ENCODE measurements at places on chromosomes 4 and X. TPM values are rescaled to one million over a fixed set of nuclear protein-coding genes. Genes with fewer than 3 reads are reported as not detected.
A peak's percentile ranks its signal among the peaks of the same experiment; 100 is the strongest.

FAM9B gene
- total RNA-seq = 0.42 TPM

ITGB1BP2 gene
- 2.2 TPM for total RNA-seq

MAGED4B gene
- 2.8 TPM for total RNA-seq

FRAS1 gene
- total RNA-seq = 0.15 TPM

SFRP2 gene
- not detected for total RNA-seq

SULT1B1 gene
- 11.9 TPM for total RNA-seq

OFD1 gene
- total RNA-seq = 77.6 TPM

CHIC1 gene
- 15.6 TPM for total RNA-seq

XAGE2 gene
- total RNA-seq = not detected

PDK3 gene
- total RNA-seq = 30.9 TPM

- no peak overlapping the region for H3K27ac ChIP-seq
- DNase-seq = no peak
- no peak overlapping the region for H3K4me3 ChIP-seq
- peaks cover 4% of the 10 kb centered on the region for H3K27me3 ChIP-seq
- no peaks in the 10 kb centered on the region for H3K36me3 ChIP-seq
- H3K4me1 ChIP-seq = no peaks in the 10 kb centered on the region
Observed at GRCh38 chr4:122819708-122820449, 6.8 kb upstream of the FGF2 start.

DNA sequence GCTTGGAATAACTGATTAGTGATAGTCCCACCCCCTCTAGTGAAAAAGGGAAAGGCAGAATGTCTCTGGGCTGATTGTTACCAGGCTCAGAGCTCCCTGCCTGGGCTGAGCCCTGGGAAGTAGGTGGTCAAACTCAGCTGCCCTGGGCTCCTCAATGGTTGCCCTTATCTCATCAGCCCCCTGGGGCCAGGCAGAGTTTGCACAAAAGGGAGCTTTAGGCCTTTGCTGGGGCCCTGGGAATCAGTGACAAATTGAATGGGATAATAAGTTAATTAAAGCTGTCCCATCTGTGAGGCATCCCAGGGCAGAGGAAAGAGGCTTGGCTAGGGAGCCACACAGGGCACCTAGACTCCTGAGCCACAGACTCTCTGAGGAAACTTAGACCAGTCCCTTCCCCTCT lies 89.0 kb downstream of the EFNB1 start:
- no peaks in the 10 kb centered on the region for H3K36me3 ChIP-seq
- peaks cover 8% of the 10 kb centered on the region for H3K4me1 ChIP-seq
- no peak overlapping the region for H3K4me3 ChIP-seq
- no peak overlapping the region for H3K27ac ChIP-seq
- H3K27me3 ChIP-seq = no peaks in the 10 kb centered on the region

GRCh38 chr4:133694416-133694815 lies 507.2 kb downstream of the PABPC4L start:
- no peak overlapping the region for H3K27ac ChIP-seq
- DNase-seq = no peak
- H3K4me1 ChIP-seq = no peaks in the 10 kb centered on the region
- H3K27me3 ChIP-seq = no peaks in the 10 kb centered on the region
- H3K36me3 ChIP-seq = no peaks in the 10 kb centered on the region

GRCh38 chrX:49155243-49155899 lies 7.2 kb upstream of the MAGIX start:
- H3K4me3 ChIP-seq = peak overlapping the region; percentile 57
- peak; percentile 69 for DNase-seq
- H3K4me1 ChIP-seq = peaks cover 15% of the 10 kb centered on the region
- H3K36me3 ChIP-seq = no peaks in the 10 kb centered on the region

- no peaks in the 10 kb centered on the region for H3K36me3 ChIP-seq
- DNase-seq = no peak
- H3K4me3 ChIP-seq = no peak overlapping the region
- H3K27ac ChIP-seq = no peak overlapping the region
- no peaks in the 10 kb centered on the region for H3K27me3 ChIP-seq
Observed at GRCh38 chrX:148713981-148714380, 213.6 kb downstream of the AFF2 start.

DNA sequence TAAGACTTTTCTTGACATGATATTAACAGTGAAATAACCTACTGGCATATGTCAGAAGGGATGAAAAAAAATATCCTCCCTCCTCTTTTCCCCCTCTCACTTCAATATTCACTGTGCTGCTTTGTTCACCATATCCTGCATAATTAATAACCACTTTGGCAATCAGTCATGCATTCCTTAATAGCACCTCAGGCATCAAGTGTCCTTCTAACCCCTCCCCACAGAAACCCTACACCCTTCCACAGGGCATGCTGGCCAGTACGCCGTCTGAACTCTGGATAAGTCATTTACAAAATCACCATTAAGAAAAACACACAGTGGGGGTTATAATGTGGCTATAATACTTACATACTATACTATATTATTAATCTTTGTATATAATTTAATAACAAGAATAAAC lies 165.9 kb downstream of the PDGFC start:
- no peak overlapping the region for H3K27ac ChIP-seq
- no peak for DNase-seq
- no peaks in the 10 kb centered on the region for H3K4me1 ChIP-seq
- no peak overlapping the region for H3K4me3 ChIP-seq
- H3K36me3 ChIP-seq = no peaks in the 10 kb centered on the region

GRCh38 chr4:127000110-127000509 lies 632.6 kb upstream of the INTU start:
- no peaks in the 10 kb centered on the region for H3K4me1 ChIP-seq
- no peaks in the 10 kb centered on the region for H3K27me3 ChIP-seq
- no peak for DNase-seq
- H3K27ac ChIP-seq = no peak overlapping the region

DNA sequence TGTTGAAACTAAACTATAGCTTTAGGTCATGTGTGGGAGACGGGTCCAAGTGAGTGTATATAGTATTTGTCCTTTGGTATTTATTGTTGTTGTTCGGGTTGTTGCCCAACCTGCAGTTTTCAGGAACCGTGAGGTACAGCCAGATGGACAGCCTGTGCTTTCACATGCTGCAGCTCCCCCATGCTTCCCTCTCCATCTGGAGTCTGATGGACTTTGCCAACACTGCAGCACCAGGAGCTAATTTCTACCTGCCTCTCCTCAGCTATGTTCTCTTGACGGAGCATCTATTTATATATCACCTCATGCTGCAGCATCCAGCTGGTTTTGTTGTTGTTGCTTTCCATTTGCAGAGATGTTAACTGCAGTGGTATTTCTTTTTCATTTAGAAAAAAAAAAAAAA lies 80.1 kb downstream of the TLL1 start:
- no peaks in the 10 kb centered on the region for H3K27me3 ChIP-seq
- no peaks in the 10 kb centered on the region for H3K36me3 ChIP-seq
- H3K4me1 ChIP-seq = no peaks in the 10 kb centered on the region
- no peak overlapping the region for H3K4me3 ChIP-seq
- H3K27ac ChIP-seq = no peak overlapping the region

DNA sequence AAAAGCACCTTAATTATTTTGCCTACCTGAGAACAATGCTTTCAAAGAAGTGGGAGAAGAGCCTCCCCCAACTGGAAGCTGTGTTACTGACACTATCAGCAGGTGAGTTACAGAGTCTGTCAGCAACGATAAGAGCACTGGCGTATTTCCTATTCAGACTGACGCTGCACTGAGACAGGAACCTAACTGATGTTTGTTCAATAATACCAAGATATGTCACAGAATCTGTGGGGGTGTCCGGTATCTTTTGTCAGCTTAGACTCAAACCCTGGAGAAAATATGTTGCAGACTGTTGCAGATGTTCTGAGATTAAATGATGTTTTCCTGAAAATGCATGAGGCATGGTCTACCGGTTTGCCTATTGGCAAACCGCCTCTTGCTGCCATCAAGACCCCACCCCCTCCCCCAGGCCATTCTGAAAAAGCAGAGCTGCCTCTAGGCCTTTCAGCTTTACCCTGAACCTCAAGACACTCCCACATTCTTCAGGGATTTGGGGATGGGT lies 115.2 kb upstream of the KIT start:
- DNase-seq = no peak
- no peak overlapping the region for H3K27ac ChIP-seq
- H3K36me3 ChIP-seq = no peaks in the 10 kb centered on the region
- no peak overlapping the region for H3K4me3 ChIP-seq
- H3K27me3 ChIP-seq = no peaks in the 10 kb centered on the region

DNA sequence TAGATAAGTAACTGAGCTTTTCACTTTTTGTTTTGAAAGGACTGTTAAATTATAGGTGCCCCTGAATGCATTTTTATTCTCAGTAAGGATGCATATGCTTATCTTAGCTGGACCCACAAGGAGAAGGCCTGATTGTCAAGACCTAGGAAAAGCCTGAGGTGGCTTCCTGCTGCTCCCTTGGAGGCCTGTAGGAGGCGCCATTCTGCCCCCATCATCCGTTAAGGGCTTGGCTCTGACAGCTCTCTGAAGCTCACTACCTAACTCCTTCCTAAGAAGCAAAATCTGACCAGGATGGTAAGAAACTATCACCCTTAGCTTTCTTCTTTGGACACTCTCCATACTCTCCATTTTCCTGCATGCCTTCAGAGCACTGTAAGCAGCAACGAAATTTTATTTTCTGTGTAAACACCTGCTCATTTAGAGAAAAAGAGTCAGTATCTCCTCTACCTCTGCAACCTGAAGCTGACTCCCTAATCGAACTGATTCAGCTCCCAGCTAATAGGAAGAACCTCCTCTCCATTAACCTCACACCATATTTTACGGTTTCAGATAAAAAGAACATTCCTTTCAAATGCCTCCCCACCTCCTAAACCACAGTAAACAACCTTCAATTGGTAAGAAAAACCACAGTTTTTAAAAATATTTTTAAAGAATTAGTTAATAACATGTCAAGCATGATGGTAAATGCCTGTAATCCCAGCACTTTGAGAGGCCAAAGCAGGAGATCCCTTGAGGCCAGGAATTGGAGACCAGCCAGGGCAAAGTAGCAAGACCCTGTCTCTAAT lies 73.4 kb upstream of the EDNRA start:
- no peak overlapping the region for H3K27ac ChIP-seq
- H3K4me1 ChIP-seq = no peaks in the 10 kb centered on the region
- no peaks in the 10 kb centered on the region for H3K36me3 ChIP-seq
- no peak for DNase-seq
- H3K4me3 ChIP-seq = no peak overlapping the region
- no peaks in the 10 kb centered on the region for H3K27me3 ChIP-seq

GRCh38 chrX:45749375-45749774 lies 548.7 kb upstream of the DIPK2B start:
- DNase-seq = peak; percentile 47
- H3K36me3 ChIP-seq = peaks cover 20% of the 10 kb centered on the region
- peaks cover 20% of the 10 kb centered on the region for H3K4me1 ChIP-seq
- no peak overlapping the region for H3K4me3 ChIP-seq

- H3K36me3 ChIP-seq = no peaks in the 10 kb centered on the region
- no peak for DNase-seq
- peaks cover 4% of the 10 kb centered on the region for H3K4me1 ChIP-seq
- H3K27ac ChIP-seq = no peak overlapping the region
Observed at GRCh38 chrX:37781814-37782213, 2.0 kb downstream of the CYBB start.

DNA sequence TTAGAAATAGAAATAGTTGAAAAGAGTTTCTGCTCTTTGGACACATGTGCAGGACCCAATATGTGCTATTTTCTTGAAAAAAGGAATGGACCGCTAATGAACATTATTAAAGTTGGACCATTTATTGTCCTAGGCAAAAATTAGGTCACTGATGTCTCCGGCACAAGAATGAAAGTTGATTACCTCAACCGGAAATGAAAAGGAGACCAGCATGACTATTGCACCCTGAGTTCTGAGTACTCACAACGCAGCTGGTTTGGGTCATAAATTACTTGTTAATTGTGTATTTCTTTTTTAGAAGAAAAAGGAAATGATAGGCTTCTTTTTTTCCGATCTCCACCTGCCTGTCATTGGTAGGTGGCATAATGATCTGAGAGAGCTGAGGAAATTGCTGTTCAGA lies 232.7 kb downstream of the ARHGAP24 start:
- H3K36me3 ChIP-seq = no peaks in the 10 kb centered on the region
- peak overlapping the region; percentile 22 for H3K27ac ChIP-seq
- DNase-seq = no peak
- no peaks in the 10 kb centered on the region for H3K4me1 ChIP-seq

GRCh38 chrX:31969714-31970113 lies 897.9 kb upstream of the FTHL17 start:
- no peaks in the 10 kb centered on the region for H3K36me3 ChIP-seq
- H3K27ac ChIP-seq = no peak overlapping the region
- H3K4me3 ChIP-seq = no peak overlapping the region

GRCh38 chr4:174040287-174040686 lies 243.2 kb downstream of the FBXO8 start:
- no peaks in the 10 kb centered on the region for H3K27me3 ChIP-seq
- no peak overlapping the region for H3K27ac ChIP-seq
- H3K36me3 ChIP-seq = no peaks in the 10 kb centered on the region
- H3K4me3 ChIP-seq = no peak overlapping the region
- no peaks in the 10 kb centered on the region for H3K4me1 ChIP-seq

GRCh38 chrX:40323977-40324376 lies 226.2 kb upstream of the BCOR start:
- no peaks in the 10 kb centered on the region for H3K36me3 ChIP-seq
- H3K4me1 ChIP-seq = no peaks in the 10 kb centered on the region
- H3K4me3 ChIP-seq = no peak overlapping the region

- no peaks in the 10 kb centered on the region for H3K4me1 ChIP-seq
- no peak for DNase-seq
- H3K27ac ChIP-seq = no peak overlapping the region
- H3K4me3 ChIP-seq = no peak overlapping the region
Observed at GRCh38 chr4:76363556-76364290, 57.2 kb downstream of the STBD1 start.

DNA sequence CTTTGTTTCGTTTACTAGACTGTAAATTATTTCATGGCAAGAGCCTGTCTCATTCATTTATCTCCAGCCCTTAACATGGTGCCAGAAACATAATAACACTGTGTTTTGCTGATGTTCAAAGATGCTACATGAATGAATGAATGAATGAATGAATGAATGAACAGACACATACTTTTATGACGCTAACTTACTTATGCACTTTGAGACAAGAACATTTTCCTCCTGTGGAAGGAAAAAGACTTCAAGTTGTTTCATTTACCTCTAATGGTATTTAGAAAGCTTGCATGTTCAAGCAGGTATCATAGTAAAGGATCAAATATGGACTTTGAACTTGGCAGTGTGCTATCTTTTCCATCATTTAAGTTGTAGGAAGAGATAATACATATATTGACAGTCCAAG lies 131.6 kb downstream of the GLRA2 start:
- no peak overlapping the region for H3K4me3 ChIP-seq
- DNase-seq = no peak
- H3K27me3 ChIP-seq = no peaks in the 10 kb centered on the region

Measured in natural killer cell (primary cell).